ENCODE measurements at places on chromosomes 11 and 22.

DNA sequence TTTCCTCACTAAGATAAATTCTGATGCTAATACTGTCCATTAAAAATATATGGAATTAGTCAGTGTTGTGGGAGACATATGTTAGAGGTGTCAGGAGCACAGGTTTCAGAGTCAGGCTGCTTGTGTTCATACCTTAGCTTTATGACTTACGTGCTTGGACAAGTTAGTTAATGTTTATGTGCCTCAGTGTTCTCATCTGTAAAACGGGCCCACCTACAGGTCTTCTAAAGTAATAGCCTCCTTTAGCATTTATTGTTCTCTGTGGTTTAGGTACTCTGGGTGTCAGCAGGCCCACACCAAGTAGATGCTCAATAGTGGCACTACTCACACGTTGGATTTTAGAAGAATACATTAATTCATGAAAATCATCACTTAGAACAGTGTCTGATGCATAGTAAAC, 308.7 kb upstream of the ZC3H12C start:
- no peak for DNase-seq

DNA sequence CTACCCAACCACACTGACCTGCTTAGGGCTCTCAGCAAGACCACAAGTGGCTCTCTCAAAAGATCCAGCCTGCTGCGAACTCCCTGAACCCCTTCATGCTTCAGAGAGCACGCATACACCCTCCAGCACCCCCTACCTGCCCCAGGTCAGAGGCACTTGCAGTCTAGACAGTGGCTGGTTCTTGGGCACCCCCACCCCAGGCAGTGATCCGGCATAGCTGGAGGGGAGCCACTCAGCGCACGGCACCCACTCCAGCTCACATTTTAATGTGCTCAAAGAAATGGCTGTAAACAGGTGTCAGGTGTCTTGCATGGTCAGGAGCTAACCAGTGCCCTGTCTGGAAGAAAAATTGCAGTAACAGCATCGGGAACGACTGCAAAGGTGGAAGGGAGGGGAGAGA, 140.8 kb downstream of the PKNOX2 start:
- no peak for DNase-seq

- DNase-seq: no peak
Measured at GRCh38 chr11:30344085-30344484, 21.2 kb downstream of the ARL14EP start.

DNA sequence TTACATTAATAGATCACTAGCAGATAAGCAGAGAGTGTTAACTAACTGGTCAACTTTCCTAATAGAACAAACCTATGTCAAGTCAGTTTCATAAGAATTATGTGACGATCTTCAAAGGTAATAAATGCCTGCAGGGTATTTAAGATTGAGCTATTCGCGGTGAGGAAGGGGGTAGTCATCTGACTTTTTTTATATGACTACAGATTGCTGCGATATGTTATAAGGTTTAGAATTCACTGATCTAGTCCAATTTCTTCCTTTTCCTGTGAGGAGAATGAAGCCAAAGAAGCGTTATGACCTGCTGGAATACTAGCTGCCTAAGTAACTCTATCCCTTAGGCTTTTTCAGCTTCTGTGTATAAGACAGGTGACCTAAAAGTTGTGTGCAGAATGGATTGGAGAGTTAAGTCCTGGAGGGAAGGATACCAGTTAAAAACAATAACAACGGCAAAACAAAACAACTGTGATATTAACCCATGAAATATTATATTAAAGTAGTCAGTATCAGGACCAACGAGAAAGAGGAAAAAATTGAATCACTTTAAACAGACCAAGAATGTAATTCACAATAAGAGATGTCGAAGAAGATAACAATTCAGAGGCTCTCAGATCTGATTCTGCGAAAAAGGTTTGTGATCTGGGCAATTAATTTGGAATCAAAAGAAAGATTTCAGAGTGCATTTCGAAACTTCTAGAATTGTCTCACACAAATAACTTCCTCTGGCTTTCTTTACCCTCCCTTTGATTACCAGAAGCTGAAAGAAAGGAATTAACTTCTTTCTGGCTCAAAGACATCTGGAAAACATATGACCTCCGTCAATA, 630 bp downstream of the CASP4 start:
- DNase-seq: no peak

- DNase-seq: no peak
Measured at GRCh38 chr11:58866788-58867187, 22.3 kb upstream of the GLYATL2 start.

DNA sequence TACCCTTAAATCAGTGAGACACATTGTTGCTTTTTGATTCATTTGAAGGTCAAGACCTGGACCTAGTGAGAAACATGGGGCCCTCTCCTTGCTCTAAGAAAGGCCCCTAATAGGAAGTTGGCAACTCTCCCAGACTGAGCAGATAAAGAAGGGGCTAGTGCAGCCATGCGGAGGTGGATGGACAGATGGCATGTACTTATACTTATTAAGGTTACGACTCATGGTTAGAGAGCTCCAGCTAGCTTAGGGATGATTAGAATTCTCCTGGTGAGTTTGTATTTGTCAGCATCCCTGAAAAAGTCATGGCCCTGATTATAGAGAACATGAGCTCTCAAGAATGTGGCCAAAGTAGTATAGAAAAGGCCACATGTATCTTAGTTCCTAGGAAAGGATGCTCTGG, 112.1 kb upstream of the BDNF start:
- DNase-seq: no peak

DNA sequence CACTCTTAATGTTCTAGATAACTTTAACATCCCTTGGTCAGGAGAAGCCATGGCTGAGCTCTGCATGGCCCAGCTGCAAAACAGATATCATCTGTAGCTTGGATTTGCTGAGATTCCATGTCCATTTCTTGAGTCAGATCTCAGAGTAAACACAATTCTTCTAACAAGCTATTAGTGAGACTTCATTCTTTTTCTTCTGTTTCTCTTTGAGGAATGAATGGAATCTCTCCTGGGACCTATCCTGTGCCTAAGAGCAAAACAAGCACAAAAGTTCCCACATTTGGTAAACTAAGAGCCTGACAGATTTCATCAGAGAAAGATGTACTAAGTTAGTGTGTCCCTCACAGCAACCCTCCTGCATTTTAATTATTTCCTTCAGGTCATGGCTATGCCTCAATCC, 142.8 kb downstream of the MAML2 start:
- no peak for DNase-seq

DNA sequence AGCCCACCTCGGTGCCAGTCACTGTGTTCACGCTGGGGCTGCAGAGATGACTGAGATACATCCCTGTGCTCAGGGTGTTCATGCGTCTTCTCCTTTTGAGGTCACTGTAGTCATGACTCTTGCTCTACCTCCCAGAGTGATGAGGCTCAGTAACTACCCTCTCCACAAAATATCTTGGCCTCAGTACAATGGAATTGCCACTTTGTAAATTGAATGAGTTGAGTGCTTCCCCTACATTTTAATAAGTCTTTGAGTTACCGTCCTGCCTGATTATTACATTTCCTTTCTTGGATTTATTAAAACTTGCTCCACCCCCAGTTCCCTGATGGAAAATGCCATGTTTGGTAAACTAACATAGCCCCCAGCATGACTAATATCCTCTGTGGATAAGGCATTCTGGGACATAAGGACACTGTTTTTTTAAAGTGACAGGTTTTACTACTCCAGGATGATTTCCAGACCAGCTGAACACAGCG, 15.9 kb downstream of the PRSS23 start:
- DNase-seq: no peak

GRCh38 chr11:46381819-46382645, 563 bp downstream of the MDK start:
- peak; percentile 27 for DNase-seq

- no peak for DNase-seq
Measured at GRCh38 chr11:64769283-64769682, 9.1 kb downstream of the SF1 start.

DNA sequence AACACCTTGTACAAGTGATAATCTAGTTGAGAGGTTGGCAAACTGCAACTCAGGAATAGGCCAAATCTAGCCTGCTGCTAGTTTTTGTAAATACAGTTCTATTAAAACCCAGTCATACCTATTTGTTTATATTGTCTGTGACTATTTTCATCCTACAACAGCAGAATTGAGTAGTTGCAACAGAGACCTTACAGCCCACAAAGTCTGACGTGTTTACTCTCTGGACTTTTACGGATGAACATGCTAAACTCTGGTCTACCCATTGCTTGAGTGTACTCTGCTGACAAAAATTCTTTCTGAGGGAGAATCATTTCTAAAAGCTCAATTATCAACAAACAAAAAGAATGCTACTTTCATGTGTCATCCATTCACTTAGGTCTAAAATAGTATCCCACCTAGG, 287.0 kb downstream of the DYNC2H1 start:
- DNase-seq: no peak

DNA sequence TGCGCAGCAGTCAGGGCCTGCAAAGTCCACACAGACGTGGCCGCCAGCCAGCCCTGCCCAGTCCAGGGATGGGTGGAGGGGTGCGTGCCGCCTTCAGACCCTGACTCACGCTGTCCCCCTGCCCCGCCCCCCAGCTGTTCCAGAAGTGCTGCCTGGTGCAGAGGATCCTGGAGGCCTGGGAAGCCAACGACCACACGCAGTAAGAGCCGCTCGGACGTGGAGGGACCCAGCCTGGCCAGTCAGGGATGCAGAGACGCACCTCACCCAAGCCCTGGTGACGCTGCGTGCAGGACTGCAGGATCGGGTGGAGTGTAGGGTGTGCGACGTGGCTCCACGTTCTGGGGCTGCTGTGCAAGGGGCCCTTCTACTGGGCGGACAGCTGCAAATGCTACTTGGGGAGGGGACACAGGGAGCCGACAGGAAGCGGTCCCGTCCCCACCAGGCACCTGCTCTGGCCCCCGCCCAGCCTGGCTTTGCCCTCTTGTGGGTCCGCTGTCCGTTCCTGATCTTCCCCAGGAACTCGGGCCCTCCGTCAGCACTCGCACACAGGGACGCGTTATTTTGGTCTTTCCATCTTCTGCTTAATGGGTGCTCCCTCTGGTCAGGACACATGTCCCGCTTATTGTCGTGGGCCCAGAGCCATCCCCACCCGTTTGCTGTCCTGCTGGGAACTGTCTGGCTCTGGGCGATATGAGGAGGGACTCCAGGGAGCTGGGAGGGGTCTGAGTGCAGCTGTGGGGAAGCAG, 42.5 kb downstream of the SBF1 start:
- DNase-seq: no peak

- DNase-seq: no peak
Measured at GRCh38 chr11:76839311-76839710, 21.4 kb upstream of the ACER3 start.

GRCh38 chr11:115067471-115067870, 389.1 kb downstream of the NXPE2 start:
- DNase-seq: peak; percentile 31

- DNase-seq: no peak
Measured at GRCh38 chr11:103872748-103873147, 163.7 kb upstream of the DDI1 start.
